ENCODE measurements at places on chromosomes 13 and 19.

- no peak for DNase-seq
These were observed 553.1 kb downstream of the DCT start for GRCh38 chr13:93926425-93926824.

DNA sequence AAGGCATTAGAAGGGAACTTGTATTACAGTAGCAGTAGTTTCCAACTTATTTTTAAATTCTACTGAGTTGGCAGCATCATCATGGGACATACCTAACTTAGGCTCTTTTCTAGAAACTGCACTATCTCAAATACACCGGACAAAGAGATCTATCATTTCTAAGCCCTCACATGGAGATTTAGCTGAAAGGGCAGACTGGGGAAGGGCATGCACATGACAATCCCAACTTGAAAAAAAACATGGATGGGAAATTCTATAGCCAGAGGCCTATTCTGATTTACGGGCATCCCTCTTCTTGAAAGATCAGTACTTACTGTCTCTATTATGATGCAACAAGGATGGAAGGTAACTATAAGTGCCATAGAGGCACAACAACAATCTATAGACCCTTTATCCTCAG, 1328.6 kb downstream of the UQCRFS1 start:
- no peak for DNase-seq

GRCh38 chr13:103156346-103156998, 90.3 kb upstream of the SLC10A2 start:
- DNase-seq, result no peak

DNA sequence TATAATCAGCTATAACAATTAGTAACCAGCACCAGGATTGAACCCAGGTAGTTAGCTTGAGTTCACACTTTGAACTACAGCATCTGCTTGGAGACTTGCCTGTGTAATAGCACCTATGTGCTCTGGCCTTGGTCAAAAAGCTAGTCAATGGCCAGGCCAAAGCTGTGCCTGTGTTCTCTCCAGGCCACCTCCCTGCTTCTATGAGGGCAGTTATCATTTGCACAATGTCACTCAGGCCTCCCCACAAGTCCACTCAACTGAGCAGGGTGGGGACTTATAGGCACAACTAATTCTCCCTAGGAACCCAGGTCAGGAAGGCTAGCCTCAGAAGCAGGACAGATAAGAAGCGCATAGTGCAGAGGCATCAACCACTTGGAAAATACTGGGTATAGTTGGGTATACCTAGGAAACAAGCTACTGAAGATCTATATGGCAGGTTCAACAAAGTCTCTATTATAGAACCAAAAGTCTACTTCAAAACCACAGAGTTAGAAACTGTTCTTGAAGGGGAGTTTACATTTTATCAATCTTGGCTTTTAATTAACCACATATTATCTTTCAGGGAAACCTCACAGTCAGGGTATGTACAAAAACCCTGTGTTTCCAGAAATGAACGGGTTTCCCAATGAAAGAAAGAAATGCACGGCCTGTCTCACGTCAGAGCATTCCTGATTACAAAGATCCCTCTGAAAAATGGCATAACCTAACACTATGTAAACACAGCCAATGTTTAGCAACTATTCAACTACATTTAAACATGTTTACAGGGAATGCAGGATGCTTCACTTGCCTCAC, 140.9 kb downstream of the ABCC4 start:
- no peak for DNase-seq

GRCh38 chr19:51204321-51204720, 20.6 kb upstream of the CD33 start:
- no peak for DNase-seq

GRCh38 chr13:110166598-110166997, 140.4 kb downstream of the COL4A1 start:
- no peak for DNase-seq

DNA sequence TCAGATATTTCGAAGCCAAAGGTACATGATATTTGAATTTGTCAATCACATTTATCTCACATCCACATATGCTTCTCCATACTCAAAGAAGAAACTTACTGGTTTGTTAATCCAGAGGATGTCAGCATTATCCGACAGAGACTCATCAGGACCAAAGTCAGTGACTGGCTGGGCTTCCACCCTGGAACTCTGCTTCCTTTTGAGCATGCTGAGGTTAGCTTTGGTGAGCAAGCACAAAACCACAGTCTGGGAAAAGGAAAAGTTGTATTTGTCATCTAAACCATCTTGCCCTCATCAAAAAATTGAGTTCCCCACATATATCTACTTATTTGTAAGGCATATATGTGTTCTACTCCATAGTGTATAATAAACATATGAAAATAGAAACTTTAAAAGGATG, 17.4 kb downstream of the NALCN start:
- peak; percentile 29 for DNase-seq

- no peak for DNase-seq
These were observed 569.2 kb downstream of the MYO16 start for GRCh38 chr13:109198585-109198984.

DNA sequence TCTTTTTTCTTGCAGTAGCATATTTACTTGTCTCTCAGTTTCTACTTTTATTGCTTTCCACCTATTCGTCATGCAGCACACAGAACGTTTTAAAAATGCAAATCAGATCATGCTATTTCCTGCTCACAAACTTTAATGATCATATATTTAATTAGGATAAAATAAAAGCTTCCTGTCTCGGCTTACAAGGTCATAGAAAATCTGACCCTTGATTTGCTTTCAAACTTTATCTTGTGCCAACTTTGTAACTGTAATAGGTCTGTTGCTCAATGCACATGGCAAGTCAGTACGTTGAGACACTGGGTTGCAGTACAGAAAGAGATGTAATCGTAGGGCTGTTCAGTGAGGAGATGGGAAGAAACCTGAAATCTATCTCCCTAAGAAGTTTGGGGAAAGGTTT, 95.6 kb upstream of the CSNK1A1L start:
- no peak for DNase-seq

DNA sequence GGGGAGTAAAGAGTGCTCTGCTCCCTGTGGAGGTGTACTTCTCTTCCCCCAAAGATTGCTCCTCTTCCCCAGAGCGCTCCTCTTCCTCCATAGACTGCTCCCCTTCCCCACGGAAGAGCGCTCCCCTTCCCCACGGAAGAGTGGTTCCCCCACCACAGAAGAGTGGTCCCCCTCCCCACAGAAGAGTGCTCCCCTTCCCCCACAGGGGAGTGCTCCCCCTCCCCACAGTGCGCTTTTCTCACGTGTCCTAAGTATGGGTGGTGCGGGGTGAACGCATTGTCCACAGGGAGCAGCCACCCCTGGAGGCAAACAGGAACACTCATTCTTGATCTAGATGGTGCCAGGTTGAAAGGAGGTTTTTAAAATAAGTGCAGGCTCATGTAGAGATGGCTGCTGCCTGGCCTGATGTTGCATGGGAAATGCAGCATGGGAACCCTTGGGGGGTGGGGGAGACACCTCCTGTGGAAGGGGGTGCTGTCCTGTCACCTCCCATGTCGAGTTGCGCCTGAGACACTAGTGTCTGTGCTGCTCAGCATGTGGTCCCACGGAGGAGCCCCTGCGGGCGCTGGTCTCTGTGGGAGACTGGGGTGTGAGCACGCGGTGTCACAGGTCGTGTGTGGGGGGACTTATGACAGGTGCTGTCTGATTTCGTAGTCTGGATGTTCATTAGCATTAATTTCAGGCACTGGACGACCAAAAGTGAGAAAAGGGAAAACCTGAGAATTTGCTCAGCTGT, 52.2 kb downstream of the ATP11A start:
- no peak for DNase-seq

DNA sequence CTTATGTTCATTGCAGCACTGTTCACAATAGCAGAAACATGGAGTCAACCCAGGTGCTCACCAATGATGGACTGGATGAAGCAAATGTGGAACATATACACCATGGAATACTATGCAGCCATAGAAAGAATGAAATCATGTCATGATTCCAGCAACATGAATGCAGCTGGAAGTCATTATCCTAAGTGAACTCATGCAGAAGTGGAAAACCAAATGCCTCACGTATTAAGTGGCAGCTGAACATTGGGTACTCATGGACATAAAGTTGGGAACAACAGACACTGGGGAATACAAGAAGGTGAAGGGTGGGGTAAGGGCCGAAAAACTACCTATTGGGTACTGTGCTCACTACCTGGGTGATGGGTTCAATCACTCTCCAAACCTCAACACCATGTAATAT, 915.9 kb downstream of the UQCRFS1 start:
- DNase-seq, result no peak

Measured in dermis microvascular lymphatic vessel endothelial cell (primary cell).